ENCODE measurements at places on chromosomes 6 and 20.

DNA sequence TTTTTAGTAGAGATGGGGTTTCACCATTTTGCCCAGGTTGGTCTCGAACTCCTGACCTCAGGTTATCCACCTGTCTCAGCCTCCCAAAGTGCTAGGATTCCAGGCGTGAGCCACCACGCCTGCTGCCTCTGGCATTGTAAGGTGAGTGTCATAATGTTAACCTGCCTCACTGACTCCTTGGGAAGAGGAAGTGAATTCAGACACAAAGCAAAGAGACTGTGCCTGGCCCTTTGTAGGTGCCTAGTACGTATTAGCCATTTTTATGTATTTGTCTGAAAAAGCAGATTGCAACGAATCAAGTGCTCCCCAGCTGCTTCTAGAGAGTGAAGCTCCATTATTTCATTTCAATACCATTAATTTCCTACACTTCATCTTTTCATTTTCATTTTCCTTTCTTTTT is 260.5 kb downstream of the SAMD5 start:
- DNase-seq: no peak
- no peaks in the 10 kb centered on the region for H3K36me3 ChIP-seq
- no peaks in the 10 kb centered on the region for H3K27me3 ChIP-seq

- no peak overlapping the region for H3K4me3 ChIP-seq
- H3K27me3 ChIP-seq: no peaks in the 10 kb centered on the region
- no peak for DNase-seq
- H3K4me1 ChIP-seq: no peaks in the 10 kb centered on the region
Measured at GRCh38 chr6:57207141-57207540, 15.0 kb downstream of the RAB23 start.

DNA sequence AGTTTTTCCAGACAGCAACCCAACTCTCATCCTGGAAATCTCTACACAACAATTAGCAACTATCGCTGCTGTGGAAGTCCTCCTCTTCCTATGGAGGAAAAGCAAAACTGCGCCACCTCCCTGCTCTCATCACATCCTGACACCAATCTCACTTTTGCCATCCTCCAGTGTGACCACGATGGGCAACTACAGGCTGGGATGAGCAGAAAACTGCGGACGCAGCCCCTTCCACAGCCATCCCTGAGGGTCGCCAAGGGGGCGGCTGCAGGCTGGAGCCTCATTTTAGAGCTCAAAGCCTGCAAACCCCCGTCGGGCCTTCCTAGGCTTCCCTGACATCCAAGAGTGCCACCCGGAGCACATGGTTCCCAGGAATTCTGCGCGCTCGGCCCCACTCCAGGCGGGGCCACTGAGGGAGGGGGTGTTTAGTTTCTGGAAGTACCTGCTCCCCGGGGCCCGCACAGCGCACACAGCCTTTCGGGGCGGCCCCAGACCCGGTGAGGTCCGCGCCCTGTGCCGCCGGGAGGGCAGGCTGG is 1.2 kb downstream of the TCFL5 start:
- no peaks in the 10 kb centered on the region for H3K27me3 ChIP-seq
- no peaks in the 10 kb centered on the region for H3K36me3 ChIP-seq
- DNase-seq: no peak
- peaks cover 28% of the 10 kb centered on the region for H3K4me1 ChIP-seq
- H3K4me3 ChIP-seq: peak overlapping the region; percentile 64
- peak overlapping the region; percentile 53 for H3K27ac ChIP-seq

- H3K27me3 ChIP-seq: peaks cover 7% of the 10 kb centered on the region
- no peak for DNase-seq
- no peak overlapping the region for H3K27ac ChIP-seq
- H3K36me3 ChIP-seq: no peaks in the 10 kb centered on the region
- H3K4me3 ChIP-seq: no peak overlapping the region
Measured at GRCh38 chr20:5908981-5909380, 41.4 kb downstream of the TRMT6 start.

GRCh38 chr6:130027948-130028347 is 9.6 kb downstream of the L3MBTL3 start:
- no peaks in the 10 kb centered on the region for H3K4me1 ChIP-seq
- H3K27ac ChIP-seq: no peak overlapping the region
- no peaks in the 10 kb centered on the region for H3K27me3 ChIP-seq
- no peak for DNase-seq
- no peak overlapping the region for H3K4me3 ChIP-seq
- H3K36me3 ChIP-seq: peaks cover 2% of the 10 kb centered on the region

- H3K27me3 ChIP-seq: no peaks in the 10 kb centered on the region
- H3K4me1 ChIP-seq: peaks cover 7% of the 10 kb centered on the region
- no peak overlapping the region for H3K4me3 ChIP-seq
- H3K27ac ChIP-seq: no peak overlapping the region
Measured at GRCh38 chr6:25297039-25297441, 17.9 kb downstream of the CARMIL1 start.

- no peaks in the 10 kb centered on the region for H3K27me3 ChIP-seq
- peaks cover 8% of the 10 kb centered on the region for H3K4me1 ChIP-seq
- H3K4me3 ChIP-seq: no peak overlapping the region
- peaks cover 10% of the 10 kb centered on the region for H3K36me3 ChIP-seq
Measured at GRCh38 chr6:558959-559358, 97.9 kb downstream of the HUS1B start.

DNA sequence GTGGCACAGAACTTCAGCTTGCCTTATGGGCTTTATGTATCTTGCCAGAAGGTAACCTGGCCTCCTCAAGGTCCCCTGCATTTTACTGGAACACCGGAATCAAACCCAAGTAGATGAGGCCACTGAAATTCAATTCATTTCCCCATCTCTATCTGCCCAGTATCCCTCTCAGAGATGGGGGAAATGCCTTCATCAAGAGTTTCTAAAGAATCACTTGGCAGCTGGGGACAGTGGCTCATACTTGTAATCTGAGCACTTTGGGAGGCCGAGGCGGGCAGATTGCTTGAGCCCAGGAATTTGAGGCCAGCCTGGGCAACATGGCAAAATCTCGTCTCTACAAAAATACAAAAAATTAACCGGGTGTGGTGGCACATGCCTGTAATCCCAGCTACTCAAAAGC is 12.9 kb downstream of the MDGA1 start:
- no peak overlapping the region for H3K27ac ChIP-seq
- peaks cover 24% of the 10 kb centered on the region for H3K27me3 ChIP-seq
- no peaks in the 10 kb centered on the region for H3K36me3 ChIP-seq
- H3K4me1 ChIP-seq: no peaks in the 10 kb centered on the region
- no peak for DNase-seq

GRCh38 chr6:42047790-42048405 is 2.4 kb upstream of the TAF8 start:
- DNase-seq: no peak
- peaks cover 46% of the 10 kb centered on the region for H3K4me1 ChIP-seq
- H3K27ac ChIP-seq: peak overlapping the region; percentile 66
- peaks cover 4% of the 10 kb centered on the region for H3K36me3 ChIP-seq
- H3K27me3 ChIP-seq: no peaks in the 10 kb centered on the region
- H3K4me3 ChIP-seq: peak overlapping the region; percentile 76

- DNase-seq: no peak
- no peaks in the 10 kb centered on the region for H3K36me3 ChIP-seq
- no peaks in the 10 kb centered on the region for H3K4me1 ChIP-seq
- no peaks in the 10 kb centered on the region for H3K27me3 ChIP-seq
- H3K27ac ChIP-seq: no peak overlapping the region
Measured at GRCh38 chr20:40955326-40955725, 73.3 kb upstream of the TOP1 start.

- H3K4me3 ChIP-seq: no peak overlapping the region
- peak overlapping the region; percentile 22 for H3K27ac ChIP-seq
- peaks cover 13% of the 10 kb centered on the region for H3K4me1 ChIP-seq
- no peak for DNase-seq
- H3K36me3 ChIP-seq: peaks cover 16% of the 10 kb centered on the region
- no peaks in the 10 kb centered on the region for H3K27me3 ChIP-seq
Measured at GRCh38 chr6:35359744-35360348, 17.5 kb downstream of the PPARD start.

DNA sequence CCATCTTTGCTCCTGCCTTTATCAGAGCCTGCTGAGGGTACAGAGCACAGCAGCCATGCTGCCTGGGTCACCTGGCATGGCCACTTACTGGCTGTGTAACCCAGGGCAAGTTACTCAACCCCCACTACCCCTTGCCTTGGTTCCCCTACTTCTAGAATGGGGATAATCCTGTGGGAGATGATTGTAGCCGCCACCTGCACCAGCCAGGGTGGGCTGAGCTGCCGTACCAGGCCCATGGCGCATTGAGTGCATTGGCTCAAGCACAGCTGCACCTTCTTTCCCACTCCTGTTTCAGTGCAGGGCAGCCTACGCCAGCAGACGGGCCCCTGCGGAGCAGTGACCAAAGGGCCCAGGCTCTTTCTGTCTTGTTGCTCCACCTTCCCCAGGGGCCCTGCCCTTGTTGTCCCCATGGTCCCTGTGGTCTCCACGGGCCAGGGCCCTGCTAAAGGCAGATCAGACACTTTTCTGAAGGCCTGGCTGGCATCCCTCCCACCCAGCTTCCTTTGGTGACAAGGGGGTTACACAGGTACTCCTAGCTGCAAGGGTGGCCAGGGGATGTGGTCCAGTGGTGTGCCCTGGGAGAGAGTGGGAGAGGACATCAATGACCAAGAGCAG is 159.4 kb upstream of the MLN start:
- peaks cover 40% of the 10 kb centered on the region for H3K4me1 ChIP-seq
- no peaks in the 10 kb centered on the region for H3K36me3 ChIP-seq
- DNase-seq: no peak
- no peak overlapping the region for H3K4me3 ChIP-seq
- no peak overlapping the region for H3K27ac ChIP-seq

DNA sequence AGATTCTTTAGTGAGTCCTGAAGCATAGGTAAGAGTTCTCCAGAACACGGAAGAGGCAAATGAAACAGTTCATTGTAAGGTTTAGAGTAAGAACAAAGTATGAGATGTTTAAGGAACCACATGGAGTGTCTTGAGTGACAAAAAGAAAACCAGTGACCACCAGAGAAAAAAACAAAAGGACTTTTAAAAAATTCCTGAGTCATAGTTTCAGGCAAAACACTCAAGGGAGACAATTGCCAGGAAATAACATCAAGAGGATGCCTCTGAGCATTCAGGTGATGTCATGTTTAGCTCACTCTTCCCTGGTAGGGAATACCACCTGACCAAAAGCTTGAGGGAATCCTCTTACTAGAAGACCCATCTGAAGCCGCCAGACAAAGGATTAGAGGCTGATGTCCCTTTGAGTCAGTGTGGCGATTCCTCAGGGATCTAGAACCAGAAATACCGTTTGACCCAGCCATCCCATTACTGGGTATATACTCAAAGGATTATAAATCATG is 110.3 kb downstream of the COL19A1 start:
- no peaks in the 10 kb centered on the region for H3K36me3 ChIP-seq
- H3K27me3 ChIP-seq: no peaks in the 10 kb centered on the region
- no peak for DNase-seq
- H3K4me3 ChIP-seq: no peak overlapping the region

GRCh38 chr20:19915111-19915798 is 101.9 kb upstream of the NAA20 start:
- no peaks in the 10 kb centered on the region for H3K27me3 ChIP-seq
- no peak for DNase-seq
- peaks cover 17% of the 10 kb centered on the region for H3K4me1 ChIP-seq
- H3K27ac ChIP-seq: peak overlapping the region; percentile 85
- H3K36me3 ChIP-seq: no peaks in the 10 kb centered on the region
- no peak overlapping the region for H3K4me3 ChIP-seq

GRCh38 chr6:69980624-69981023 is 114.3 kb downstream of the COL19A1 start:
- H3K4me1 ChIP-seq: no peaks in the 10 kb centered on the region
- H3K27me3 ChIP-seq: no peaks in the 10 kb centered on the region
- DNase-seq: no peak
- H3K36me3 ChIP-seq: no peaks in the 10 kb centered on the region

DNA sequence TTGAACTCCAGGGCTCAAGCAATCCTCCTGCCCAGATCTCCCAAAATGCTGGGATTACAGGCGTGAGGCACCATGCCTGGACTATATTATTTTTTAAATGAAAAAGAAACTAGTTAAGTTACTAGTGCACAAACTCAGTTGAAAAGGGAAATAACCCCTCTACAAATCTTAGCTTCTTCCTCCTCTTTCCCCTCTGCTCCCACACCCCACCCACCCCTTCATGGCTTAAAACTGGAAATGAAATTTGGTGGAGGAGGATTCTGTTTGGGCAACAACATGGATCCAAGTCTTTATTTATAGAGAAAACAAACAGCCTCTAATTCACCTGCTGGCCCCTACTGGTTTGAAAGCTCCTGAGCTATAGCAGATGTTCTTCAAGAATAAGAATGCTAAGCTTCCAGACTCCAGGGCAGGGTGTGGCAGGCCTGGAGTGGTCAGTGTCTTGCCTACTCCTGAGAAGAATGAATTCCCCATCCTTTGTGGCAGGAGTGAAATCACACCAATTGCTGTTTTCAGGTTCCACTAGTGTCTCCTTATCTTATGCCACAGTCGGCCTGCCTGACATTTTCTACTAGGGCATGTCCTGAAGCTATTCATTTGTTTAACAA is 73.5 kb downstream of the ZFP64 start:
- no peaks in the 10 kb centered on the region for H3K4me1 ChIP-seq
- no peaks in the 10 kb centered on the region for H3K27me3 ChIP-seq
- no peak overlapping the region for H3K4me3 ChIP-seq
- no peak overlapping the region for H3K27ac ChIP-seq

GRCh38 chr20:58377766-58378401 is 11.1 kb upstream of the VAPB start:
- H3K27ac ChIP-seq: no peak overlapping the region
- H3K27me3 ChIP-seq: peaks cover 5% of the 10 kb centered on the region
- no peaks in the 10 kb centered on the region for H3K4me1 ChIP-seq
- DNase-seq: no peak
- no peaks in the 10 kb centered on the region for H3K36me3 ChIP-seq
- no peak overlapping the region for H3K4me3 ChIP-seq

- no peak overlapping the region for H3K27ac ChIP-seq
- no peak for DNase-seq
- no peak overlapping the region for H3K4me3 ChIP-seq
- H3K4me1 ChIP-seq: no peaks in the 10 kb centered on the region
- H3K27me3 ChIP-seq: peaks cover 3% of the 10 kb centered on the region
- H3K36me3 ChIP-seq: no peaks in the 10 kb centered on the region
Measured at GRCh38 chr6:39078695-39079094, 30.1 kb downstream of the GLP1R start.

- no peak overlapping the region for H3K27ac ChIP-seq
- no peak overlapping the region for H3K4me3 ChIP-seq
- H3K4me1 ChIP-seq: no peaks in the 10 kb centered on the region
- no peaks in the 10 kb centered on the region for H3K27me3 ChIP-seq
Measured at GRCh38 chr6:111024681-111025080, 42.8 kb downstream of the RPF2 start.

- no peaks in the 10 kb centered on the region for H3K36me3 ChIP-seq
- no peak overlapping the region for H3K4me3 ChIP-seq
- no peak overlapping the region for H3K27ac ChIP-seq
- H3K4me1 ChIP-seq: no peaks in the 10 kb centered on the region
- H3K27me3 ChIP-seq: no peaks in the 10 kb centered on the region
Measured at GRCh38 chr20:22248051-22248667, 336.2 kb downstream of the FOXA2 start.

All from keratinocyte (primary cell).